Stimulated activated CD4-positive, alpha-beta T cell treated with anti-CD3 and anti-CD28 coated beads, Interleukin-12 subunit alpha, Interleukin-12 subunit beta, amount 100 ng/mL, for 24 hours (primary cell): ENCODE measurements at places on chromosomes 2 and 18.

- DNase-seq: no peak
These were observed 682 bp upstream of the SCLY start for GRCh38 chr2:238060096-238060541.

- DNase-seq: no peak
These were observed 157.5 kb downstream of the CYP26B1 start for GRCh38 chr2:71990122-71990521.

DNA sequence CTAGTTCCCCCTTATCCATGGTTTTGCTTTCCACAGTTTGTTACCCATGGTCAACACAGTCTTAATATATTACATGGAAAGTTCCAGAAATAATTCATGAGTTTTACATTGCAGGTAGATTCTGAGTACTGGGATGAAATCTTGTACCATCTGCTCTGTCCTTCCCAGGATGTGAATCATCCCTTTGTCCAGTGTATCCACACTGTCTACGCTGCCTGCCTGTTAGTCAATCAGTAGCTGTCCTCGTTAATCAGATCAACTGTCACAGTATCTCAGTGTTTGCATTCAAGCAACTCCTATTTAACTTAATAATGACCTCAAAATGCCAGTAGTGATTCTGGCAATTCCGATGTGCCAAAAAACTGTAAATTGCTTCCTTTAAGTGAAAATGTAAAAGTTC, 76.3 kb downstream of the DYNC1I2 start:
- no peak for DNase-seq

DNA sequence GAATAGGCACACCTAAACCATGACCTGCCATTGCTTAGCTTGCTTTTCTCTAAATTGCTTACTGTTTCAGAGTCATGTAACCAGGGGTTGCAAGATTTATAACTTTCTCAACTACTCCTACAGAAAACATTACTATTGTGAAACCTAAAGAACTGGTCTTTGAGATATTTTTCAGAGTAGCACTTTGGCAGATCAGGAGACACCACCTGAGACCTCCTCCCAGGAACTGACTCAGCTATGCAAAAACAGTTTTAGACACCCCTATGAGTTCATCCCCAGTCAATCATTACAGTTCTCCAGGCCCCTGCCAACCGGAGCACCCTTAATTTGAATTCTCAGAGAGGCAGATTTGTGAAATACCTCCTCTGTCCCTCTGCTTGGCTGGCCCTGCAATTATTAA, 80.3 kb downstream of the MBOAT2 start:
- no peak for DNase-seq

GRCh38 chr2:232458051-232458660, 2.2 kb downstream of the ALPI start:
- no peak for DNase-seq

- no peak for DNase-seq
These were observed 340.1 kb upstream of the GYPC start for GRCh38 chr2:126315828-126316227.

DNA sequence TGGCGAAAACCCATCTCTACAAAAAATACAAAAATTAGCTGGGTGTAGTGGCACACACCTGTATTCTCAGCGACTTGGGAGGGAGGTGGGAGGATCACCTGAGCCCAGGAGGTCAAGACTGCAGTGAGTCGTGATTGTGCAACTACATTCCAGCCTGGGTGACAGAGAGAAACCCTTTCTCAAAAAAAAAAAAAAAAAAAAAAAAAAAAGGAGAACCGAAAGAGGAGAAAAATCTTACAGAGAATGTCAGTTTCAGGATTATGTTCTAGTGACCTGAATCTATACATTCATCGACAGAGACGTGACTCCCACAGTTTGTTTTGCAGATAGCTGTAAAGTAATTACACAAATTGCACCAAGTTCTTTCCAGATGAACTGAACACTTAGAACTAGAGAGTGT, 187.8 kb downstream of the FTCDNL1 start:
- no peak for DNase-seq

DNA sequence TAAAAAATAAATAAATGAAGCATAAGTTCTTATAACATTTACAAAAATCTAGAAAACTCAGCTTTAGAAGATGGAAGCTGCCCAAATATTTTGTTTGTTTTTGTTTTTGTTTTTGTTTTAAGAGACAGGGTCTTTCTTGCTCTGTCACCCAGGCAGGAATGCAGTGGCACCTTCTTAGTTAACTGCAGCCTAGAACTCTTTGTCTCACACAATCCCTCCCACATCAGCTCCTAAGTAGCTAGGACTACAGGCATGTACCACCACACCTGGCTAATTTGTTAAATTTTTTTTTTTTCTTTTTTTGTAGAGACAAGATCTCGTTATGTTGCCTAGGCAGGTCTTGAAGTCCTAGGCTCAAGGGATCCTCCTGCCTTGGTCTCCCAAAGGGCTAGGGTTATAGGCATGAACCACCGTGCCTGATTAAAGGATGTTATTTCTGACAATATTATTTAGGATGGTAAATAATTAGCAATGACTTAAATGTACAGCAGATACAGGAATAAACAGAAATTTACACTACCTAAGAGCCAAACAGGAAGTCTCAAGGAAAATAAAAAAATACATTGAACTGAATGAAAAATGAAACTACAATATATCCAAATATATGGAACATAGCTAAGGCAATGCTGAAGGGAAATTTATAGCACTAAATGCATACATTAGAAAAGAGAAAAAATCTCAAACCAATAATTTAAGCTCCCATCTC, 17.2 kb downstream of the SESTD1 start:
- no peak for DNase-seq

GRCh38 chr2:7191932-7192331, 274.7 kb downstream of the RNF144A start:
- DNase-seq: no peak

DNA sequence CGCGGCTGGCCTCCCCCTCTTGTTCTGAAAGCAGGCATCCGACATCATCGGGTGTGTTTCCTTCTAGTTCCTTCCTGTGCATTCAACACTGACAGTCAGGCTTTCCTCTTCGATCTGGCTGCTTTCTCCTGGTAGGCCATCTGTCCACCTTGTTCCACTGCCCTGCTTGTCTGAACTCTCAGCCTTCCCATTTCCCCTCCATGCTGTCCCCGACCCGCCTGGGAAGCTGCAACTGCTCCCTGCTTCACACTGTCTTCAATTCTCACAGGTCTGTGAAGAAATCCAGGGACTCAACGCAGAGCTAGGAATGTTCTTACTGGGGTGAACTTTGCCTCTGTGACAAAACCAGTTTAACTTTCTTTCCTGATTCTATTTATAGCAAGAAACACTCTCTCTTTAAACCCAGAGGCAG, 43.0 kb downstream of the KIF3C start:
- DNase-seq: no peak

- DNase-seq: no peak
These were observed 13.3 kb downstream of the DAPL1 start for GRCh38 chr2:158808426-158808825.

DNA sequence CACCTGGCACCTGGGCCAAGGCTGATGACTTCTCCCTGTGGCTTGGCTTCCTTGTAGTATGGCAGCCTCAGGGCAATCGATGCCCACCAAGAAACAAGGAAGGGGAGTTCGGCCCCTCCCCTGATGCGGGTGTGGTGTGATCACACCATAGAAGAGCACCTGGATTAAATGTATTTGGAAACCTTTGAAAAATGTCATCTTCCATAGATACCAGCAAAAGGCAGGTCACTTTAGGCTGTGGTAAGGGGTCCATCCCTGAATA, 198.2 kb downstream of the CYP26B1 start:
- DNase-seq: no peak

DNA sequence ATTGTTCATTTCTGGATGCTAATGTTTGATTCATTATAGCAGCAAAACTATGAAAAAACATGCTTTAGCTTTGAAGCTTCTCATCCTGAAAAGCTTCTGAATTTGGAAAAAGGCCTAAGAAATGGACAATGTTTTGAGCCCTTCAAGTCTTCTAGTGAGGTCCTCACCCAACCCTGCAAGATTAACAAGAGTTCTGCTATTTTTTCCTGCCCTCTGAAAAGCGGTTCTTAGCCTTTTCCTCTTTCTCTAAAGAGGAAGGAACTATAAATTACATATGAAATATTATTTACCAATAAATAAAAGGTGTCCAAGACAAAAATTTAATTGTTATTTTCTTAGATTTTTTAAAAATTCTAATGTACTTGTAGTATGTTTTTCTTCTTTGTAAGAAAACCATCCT, 19.9 kb upstream of the CDH19 start:
- no peak for DNase-seq
